Activated CD4-positive, alpha-beta T cell treated with anti-CD3 and anti-CD28 coated beads, Interleukin-2, Interleukin-6, amounts not matched to agents 100 ng/mL and 50 ng/mL, durations not matched to agents 16 hours and 8 hours (primary cell): ENCODE measurements at places on chromosomes 6 and 20.
A peak's percentile ranks its signal among the peaks of the same experiment; 100 is the strongest.

- no peak for DNase-seq
Observed at GRCh38 chr6:138157986-138158638, 3.6 kb upstream of the ARFGEF3 start.

- peak; percentile 15 for DNase-seq
Observed at GRCh38 chr6:107488875-107489635, 862 bp upstream of the SOBP start.

DNA sequence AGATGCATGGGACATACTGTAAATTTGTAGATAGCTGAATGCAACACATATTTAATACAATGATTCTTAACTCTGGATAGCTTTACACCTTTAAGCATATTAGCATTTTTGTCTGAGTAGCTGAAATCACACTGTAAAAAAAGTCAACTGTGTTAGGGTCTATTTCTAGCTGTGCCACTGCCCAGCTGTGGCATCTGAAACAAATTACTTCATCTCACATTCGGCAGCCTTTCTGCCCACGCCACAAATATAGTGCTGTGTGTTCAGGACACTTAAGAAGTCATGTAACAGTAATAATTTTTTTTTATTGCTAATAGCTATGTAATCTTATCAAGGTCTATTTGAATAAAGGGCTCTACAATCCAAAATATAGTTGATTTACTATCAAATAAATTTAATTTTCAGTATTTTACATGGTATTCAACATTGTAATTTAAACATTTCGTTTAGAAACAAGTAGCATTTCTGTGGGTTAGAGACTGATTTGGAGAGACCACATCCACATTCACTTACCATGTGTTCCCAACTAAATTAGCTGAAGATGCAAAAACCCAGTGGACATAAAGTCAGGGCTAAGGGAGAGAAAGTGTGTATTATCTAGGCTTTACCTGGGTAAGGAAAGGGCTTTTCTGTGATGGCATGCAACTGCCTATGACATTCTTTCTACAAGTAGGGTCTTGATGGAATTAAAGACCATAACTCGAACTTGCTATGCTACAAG lies 276.7 kb downstream of the PLCB1 start:
- DNase-seq, result no peak

DNA sequence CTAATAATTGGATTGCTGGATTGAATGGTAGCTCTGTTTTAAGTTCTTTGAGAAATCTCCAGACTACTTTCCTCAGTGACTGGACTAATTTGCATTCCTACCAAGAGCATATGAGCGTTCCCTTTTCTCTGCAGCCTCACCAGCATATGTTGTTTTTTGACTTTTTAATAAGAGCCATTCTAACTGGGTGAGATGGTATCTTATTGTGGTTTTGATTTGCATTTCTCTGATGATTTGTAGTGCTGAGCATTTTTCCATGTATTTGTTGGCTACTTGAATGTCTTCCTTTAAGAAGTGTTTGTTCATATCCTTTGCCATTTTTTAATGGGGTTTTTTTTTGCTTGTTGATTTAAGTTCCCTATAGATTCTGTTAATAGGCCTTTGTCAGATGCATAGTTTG lies 94.7 kb upstream of the AHI1 start:
- no peak for DNase-seq

DNA sequence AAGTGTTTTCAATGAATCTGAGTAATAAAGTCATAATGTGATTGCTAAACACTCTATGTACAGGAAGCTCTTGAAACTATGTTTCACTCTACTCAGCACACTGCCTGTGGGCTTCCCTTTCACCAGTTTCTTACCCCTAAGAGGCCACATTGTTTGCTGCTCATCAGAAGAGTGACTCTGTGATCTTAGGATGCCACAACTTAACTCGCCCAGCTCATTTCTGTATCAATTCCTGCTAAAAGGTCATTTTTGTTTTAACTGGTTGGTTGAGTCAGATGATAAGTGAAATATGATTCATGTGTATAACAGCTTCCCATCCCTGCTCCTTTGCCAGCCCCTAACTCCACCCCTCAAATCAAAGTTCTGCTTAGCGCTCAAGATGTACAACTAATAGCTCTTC lies 9.8 kb upstream of the NDUFAF4 start:
- DNase-seq, result peak; percentile 90

DNA sequence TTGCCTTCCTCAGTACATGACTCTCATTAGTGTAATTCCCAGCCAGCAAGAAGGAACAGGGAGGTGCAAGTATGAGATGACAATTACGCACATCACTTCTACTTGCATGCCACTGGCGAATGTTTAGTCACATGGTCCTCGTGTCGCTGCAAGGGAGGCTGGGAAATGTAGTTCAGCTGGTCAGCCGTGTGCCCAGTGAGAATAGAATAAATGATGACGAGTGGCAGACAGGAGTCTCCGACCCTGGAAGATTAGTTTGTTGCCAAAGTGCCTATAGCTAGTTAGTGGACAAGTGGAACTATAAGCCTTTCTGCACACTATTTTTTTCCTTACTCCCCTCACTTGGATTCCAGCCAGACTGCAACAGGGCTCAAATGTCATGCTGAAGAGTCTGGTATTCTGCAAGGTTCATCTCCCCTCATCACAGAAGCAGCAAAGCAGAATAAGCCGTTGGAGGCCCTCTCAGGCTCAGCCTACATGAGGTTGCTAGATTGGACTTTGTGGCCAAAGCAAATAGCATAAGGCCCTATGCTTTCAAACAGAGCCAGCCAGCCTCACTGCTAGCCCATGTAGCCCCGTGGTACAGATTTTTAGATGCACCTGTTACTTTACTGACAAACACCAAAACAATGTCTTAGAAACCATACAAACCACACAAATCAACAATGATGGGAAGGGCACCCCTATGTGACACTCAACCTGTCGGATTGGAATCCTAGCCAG lies 9.7 kb downstream of the LINC00237 start:
- DNase-seq, result peak; percentile 27

- no peak for DNase-seq
Observed at GRCh38 chr20:20391766-20392165, 23.9 kb downstream of the INSM1 start.

- no peak for DNase-seq
Observed at GRCh38 chr6:37288247-37288646, 30.3 kb upstream of the TMEM217 start.

DNA sequence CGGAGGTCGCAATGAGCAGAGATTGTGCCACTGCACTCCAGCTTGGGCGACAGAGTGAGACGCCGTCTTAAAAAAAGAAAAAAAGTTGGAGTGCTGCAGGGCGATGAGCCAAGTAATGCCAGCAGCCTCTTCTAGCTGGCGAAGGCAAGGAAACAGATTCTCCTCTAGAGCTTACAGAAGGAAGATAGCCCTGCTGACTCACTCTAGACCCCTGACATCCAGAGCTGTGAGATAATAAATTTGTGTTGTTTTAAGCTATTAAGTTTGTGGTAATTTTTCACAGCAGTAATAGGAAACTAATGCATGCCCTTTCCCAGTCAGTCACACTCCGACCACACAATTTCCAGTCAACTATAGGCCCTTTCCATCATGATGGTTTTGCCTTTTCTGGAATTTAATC lies 16.4 kb downstream of the PRSS16 start:
- no peak for DNase-seq

- no peak for DNase-seq
Observed at GRCh38 chr20:32920530-32921298, 62.0 kb downstream of the EFCAB8 start.

- no peak for DNase-seq
Observed at GRCh38 chr6:165745492-165745891, 82.5 kb upstream of the PDE10A start.
